Smooth muscle cell of the pulmonary artery (primary cell): ENCODE measurements at places on chromosomes 3 and 15. TPM values are rescaled to one million over a fixed set of nuclear protein-coding genes. Genes with fewer than 3 reads are reported as not detected.

The DTX3L gene
- 15.0 and 21.0 TPM in 2 replicates for total RNA-seq

The EFCAB12 gene
- total RNA-seq: 0.03 and 0.07 TPM in 2 replicates

The IL16 gene
- 0.20 and 0.65 TPM in 2 replicates for total RNA-seq

The ZMYND10 gene
- total RNA-seq: 0.91 and 1.1 TPM in 2 replicates

The DPPA4 gene
- under 0.01 TPM in 1 of 2 replicates, not detected in the other for total RNA-seq

The KCNMB3 gene
- 0.76 and 1.0 TPM in 2 replicates for total RNA-seq

The DHFR2 gene
- total RNA-seq: 4.3 and 4.4 TPM in 2 replicates

The EID1 gene
- 160 and 187 TPM in 2 replicates for total RNA-seq

The CCDC39 gene
- total RNA-seq: not detected in 2 replicates

The AADACL2 gene
- total RNA-seq: not detected in 2 replicates

The IL5RA gene
- not detected in 2 replicates for total RNA-seq

The DPPA2 gene
- total RNA-seq: not detected in 2 replicates

The SI gene
- not detected in 2 replicates for total RNA-seq

The GPD1L gene
- total RNA-seq: 10.2 and 13.2 TPM in 2 replicates

The CA12 gene
- 215 and 359 TPM in 2 replicates for total RNA-seq

The BUB1B gene
- total RNA-seq: 2.9 and 7.0 TPM in 2 replicates

The ST8SIA2 gene
- 0.13 TPM in 1 of 2 replicates, not detected in the other for total RNA-seq

The ITIH3 gene
- total RNA-seq: 0.10 and 2.5 TPM in 2 replicates

The CRYGS gene
- 0.89 and 1.1 TPM in 2 replicates for total RNA-seq

The AP3B2 gene
- 0.10 and 0.39 TPM in 2 replicates for total RNA-seq

The BNC1 gene
- 0.91 and 21.4 TPM in 2 replicates for total RNA-seq

The SCAANT1 gene
- total RNA-seq: not detected in 2 replicates

The REC114 gene
- not detected in 2 replicates for total RNA-seq

The RBM15B gene
- 38.8 and 40.6 TPM in 2 replicates for total RNA-seq

The SLC27A2 gene
- total RNA-seq: 0.26 TPM in 1 of 2 replicates, not detected in the other

The TMCO5A gene
- total RNA-seq: not detected in 2 replicates

The ANKRD63 gene
- total RNA-seq: not detected in 2 replicates

The FANCD2 gene
- 3.1 and 7.4 TPM in 2 replicates for total RNA-seq

The LINGO1 gene
- 0.13 and 0.33 TPM in 2 replicates for total RNA-seq

The AADAC gene
- total RNA-seq: 1.9 and 17.6 TPM in 2 replicates

The PLA2G4E gene
- not detected in 2 replicates for total RNA-seq

The EPHB1 gene
- total RNA-seq: 0.69 and 0.98 TPM in 2 replicates

The SRGAP3 gene
- 2.8 and 7.6 TPM in 2 replicates for total RNA-seq

The ALG1L2 gene
- not detected in 2 replicates for total RNA-seq

The THAP10 gene
- 1.7 TPM in 2 replicates for total RNA-seq

The CSPG4 gene
- total RNA-seq: 193 and 328 TPM in 2 replicates

The GOLGA8G gene
- total RNA-seq: not detected in 2 replicates

The GOLGA8O gene
- total RNA-seq: 0.20 and 0.96 TPM in 2 replicates

The TMEM40 gene
- total RNA-seq: not detected in 2 replicates

The SKOR1 gene
- 0.07 and 0.17 TPM in 2 replicates for total RNA-seq

The CPEB1 gene
- 9.0 and 14.1 TPM in 2 replicates for total RNA-seq
